Effector memory CD8-positive, alpha-beta T cell (primary cell): ENCODE measurements at places on chromosomes 2 and 18.

GRCh38 chr2:184312970-184313369, 285.4 kb upstream of the ZNF804A start:
- no peak for DNase-seq
- no peak overlapping the region for H3K4me3 ChIP-seq
- H3K36me3 ChIP-seq = no peaks in the 10 kb centered on the region
- H3K27me3 ChIP-seq = no peaks in the 10 kb centered on the region
- no peaks in the 10 kb centered on the region for H3K4me1 ChIP-seq

DNA sequence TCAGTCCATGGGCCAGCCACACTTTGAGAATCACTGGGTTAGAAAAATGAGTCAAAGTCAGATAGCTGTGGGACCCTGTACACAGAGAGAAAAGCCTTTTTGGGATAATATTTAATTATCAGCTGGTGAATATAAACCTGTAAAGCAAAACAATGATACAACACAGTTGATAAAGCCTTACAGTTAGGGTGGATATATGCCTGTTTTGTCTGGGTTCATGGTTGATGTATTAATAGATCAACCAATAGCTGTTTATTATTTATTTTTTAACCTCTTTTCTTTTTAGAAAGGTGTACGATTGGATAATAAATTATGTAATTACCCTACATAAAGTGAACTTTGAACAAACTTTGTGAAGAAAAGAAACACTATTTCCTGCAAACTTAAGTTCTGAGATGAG, 145.6 kb downstream of the TDRD15 start:
- H3K36me3 ChIP-seq = no peaks in the 10 kb centered on the region
- H3K27ac ChIP-seq = no peak overlapping the region
- no peaks in the 10 kb centered on the region for H3K4me1 ChIP-seq
- no peaks in the 10 kb centered on the region for H3K27me3 ChIP-seq
- H3K4me3 ChIP-seq = no peak overlapping the region

GRCh38 chr2:53424902-53425301, 342.7 kb upstream of the CHAC2 start:
- H3K4me1 ChIP-seq = peaks cover 9% of the 10 kb centered on the region
- DNase-seq = no peak
- H3K36me3 ChIP-seq = no peaks in the 10 kb centered on the region
- no peak overlapping the region for H3K27ac ChIP-seq
- H3K4me3 ChIP-seq = no peak overlapping the region

DNA sequence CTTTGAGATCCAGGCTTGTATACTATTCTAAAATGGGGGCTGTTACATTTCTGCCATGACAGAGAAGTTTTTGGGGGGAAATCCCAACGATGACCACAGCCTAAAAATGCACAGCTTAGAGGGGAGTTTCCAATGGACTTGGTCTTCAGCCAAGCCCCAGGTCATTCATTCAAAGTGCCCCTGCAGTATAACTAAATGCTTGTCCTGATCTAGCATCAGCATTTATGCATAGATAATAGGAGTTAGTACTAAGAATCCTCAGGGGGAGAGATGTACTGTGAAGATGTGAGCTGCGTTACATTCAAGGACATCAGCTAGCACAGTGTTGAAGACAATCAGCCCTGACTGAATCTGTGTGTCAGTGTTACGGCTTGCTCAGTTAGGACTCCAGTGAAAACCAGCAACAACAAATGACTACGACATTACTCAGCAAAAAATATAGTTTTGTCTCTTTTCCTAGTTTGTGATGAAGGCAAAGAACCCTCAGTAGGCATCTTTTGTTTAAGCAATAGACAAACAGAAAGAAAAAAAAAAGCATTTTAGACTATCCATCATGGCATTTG, 160.9 kb downstream of the ZEB2 start:
- H3K36me3 ChIP-seq = no peaks in the 10 kb centered on the region
- no peak overlapping the region for H3K27ac ChIP-seq
- H3K4me3 ChIP-seq = no peak overlapping the region
- H3K4me1 ChIP-seq = no peaks in the 10 kb centered on the region

DNA sequence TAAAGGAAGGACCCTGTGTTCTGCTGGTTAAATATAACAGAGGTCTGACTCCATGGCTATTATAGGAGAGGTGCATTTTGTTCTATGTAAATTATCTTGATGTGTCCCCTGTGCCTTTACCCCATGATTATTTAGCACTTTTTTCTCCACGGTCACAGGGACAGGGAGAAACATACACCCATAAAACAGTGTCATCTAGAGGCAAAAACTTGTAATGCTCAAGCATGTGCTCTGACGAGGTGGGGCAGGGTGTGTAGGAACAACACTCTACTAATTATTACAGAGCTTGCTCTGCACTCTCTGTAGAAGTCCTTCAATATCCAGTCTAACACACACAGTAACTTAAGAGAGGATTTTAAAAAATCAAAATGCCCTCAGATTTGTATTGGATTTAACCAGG, 187.9 kb downstream of the NEDD4L start:
- no peak overlapping the region for H3K4me3 ChIP-seq
- no peaks in the 10 kb centered on the region for H3K36me3 ChIP-seq
- no peaks in the 10 kb centered on the region for H3K4me1 ChIP-seq
- no peak for DNase-seq

GRCh38 chr18:75483662-75484061, 56.2 kb upstream of the SMIM21 start:
- peaks cover 44% of the 10 kb centered on the region for H3K27me3 ChIP-seq
- DNase-seq = no peak
- no peak overlapping the region for H3K4me3 ChIP-seq
- H3K27ac ChIP-seq = no peak overlapping the region

GRCh38 chr2:165698444-165698884, 95.6 kb downstream of the GALNT3 start:
- no peaks in the 10 kb centered on the region for H3K36me3 ChIP-seq
- peaks cover 35% of the 10 kb centered on the region for H3K27me3 ChIP-seq
- no peaks in the 10 kb centered on the region for H3K4me1 ChIP-seq
- no peak overlapping the region for H3K4me3 ChIP-seq

DNA sequence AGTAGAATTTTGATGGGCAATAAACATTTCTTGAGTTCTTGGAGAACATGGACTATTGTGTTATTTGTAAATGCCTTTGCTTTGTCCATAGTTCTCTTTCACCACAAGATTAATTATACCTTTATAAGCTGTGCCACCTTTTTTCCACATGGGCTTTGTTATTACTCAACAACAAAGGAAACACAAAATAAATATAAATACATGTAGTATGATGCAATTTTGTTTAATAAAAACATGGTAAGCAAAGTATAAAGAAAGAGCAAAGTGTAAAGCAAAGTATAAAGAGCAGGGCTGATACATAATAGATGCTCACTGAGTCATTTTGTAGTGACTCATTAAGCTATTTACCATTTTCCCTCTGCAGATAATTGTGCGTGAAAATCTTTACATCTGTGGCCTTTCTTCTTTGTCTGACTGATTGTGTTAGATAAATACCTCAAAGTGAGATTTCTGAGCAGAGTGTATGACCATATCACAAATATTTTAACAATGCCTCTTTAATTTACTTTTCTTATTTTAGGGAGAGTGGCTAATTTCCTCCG, 80.9 kb downstream of the CERS6 start:
- H3K4me3 ChIP-seq = no peak overlapping the region
- H3K27me3 ChIP-seq = no peaks in the 10 kb centered on the region
- peaks cover 7% of the 10 kb centered on the region for H3K4me1 ChIP-seq
- DNase-seq = no peak

GRCh38 chr2:237618449-237618848, 8.9 kb upstream of the LRRFIP1 start:
- peaks cover 4% of the 10 kb centered on the region for H3K36me3 ChIP-seq
- no peak overlapping the region for H3K4me3 ChIP-seq
- H3K27ac ChIP-seq = no peak overlapping the region
- H3K4me1 ChIP-seq = no peaks in the 10 kb centered on the region

DNA sequence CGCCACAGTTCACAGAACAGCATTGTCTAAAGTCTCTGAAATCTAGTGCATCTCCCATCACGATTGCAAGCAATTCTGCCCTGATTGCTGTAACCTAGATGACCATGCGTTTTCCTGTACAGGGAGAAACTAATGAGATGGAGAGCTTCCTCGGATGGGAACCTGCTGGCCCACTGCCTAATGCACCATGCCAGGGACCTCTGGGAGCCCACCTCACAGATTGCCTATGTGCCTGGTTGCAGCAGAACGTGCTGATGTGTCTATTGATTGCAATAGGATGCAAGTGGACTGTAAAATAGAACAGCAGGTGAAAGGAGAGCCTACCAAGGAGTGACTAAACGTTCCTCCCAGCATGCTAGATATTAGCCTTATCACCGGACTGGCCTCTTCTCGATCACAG, 141.0 kb upstream of the RAB12 start:
- no peak overlapping the region for H3K27ac ChIP-seq
- no peak overlapping the region for H3K4me3 ChIP-seq
- H3K36me3 ChIP-seq = no peaks in the 10 kb centered on the region
- DNase-seq = no peak
- no peaks in the 10 kb centered on the region for H3K4me1 ChIP-seq

GRCh38 chr2:121907928-121908327, 152.5 kb downstream of the TSN start:
- DNase-seq = no peak
- no peaks in the 10 kb centered on the region for H3K4me1 ChIP-seq
- no peak overlapping the region for H3K4me3 ChIP-seq
- no peaks in the 10 kb centered on the region for H3K36me3 ChIP-seq
- peaks cover 7% of the 10 kb centered on the region for H3K27me3 ChIP-seq
- no peak overlapping the region for H3K27ac ChIP-seq

- peak; percentile 26 for DNase-seq
- no peaks in the 10 kb centered on the region for H3K27me3 ChIP-seq
- peak overlapping the region; percentile 72 for H3K4me3 ChIP-seq
These were observed 24.5 kb upstream of the PEX13 start for GRCh38 chr2:60992985-60993392.

- H3K4me1 ChIP-seq = no peaks in the 10 kb centered on the region
- no peak overlapping the region for H3K4me3 ChIP-seq
- H3K27me3 ChIP-seq = peaks cover 58% of the 10 kb centered on the region
- DNase-seq = no peak
- no peak overlapping the region for H3K27ac ChIP-seq
These were observed 57.6 kb downstream of the DPYSL5 start for GRCh38 chr2:26905341-26906198.

GRCh38 chr2:63052411-63053080, 1.9 kb downstream of the OTX1 start:
- H3K4me1 ChIP-seq = peaks cover 57% of the 10 kb centered on the region
- H3K27ac ChIP-seq = no peak overlapping the region
- peaks cover 97% of the 10 kb centered on the region for H3K27me3 ChIP-seq
- H3K4me3 ChIP-seq = peak overlapping the region; percentile 71
- peaks cover 7% of the 10 kb centered on the region for H3K36me3 ChIP-seq

GRCh38 chr2:238722883-238723282, 125.0 kb upstream of the TWIST2 start:
- H3K4me1 ChIP-seq = no peaks in the 10 kb centered on the region
- DNase-seq = no peak
- H3K36me3 ChIP-seq = peaks cover 3% of the 10 kb centered on the region
- H3K27me3 ChIP-seq = peaks cover 27% of the 10 kb centered on the region
- no peak overlapping the region for H3K27ac ChIP-seq

DNA sequence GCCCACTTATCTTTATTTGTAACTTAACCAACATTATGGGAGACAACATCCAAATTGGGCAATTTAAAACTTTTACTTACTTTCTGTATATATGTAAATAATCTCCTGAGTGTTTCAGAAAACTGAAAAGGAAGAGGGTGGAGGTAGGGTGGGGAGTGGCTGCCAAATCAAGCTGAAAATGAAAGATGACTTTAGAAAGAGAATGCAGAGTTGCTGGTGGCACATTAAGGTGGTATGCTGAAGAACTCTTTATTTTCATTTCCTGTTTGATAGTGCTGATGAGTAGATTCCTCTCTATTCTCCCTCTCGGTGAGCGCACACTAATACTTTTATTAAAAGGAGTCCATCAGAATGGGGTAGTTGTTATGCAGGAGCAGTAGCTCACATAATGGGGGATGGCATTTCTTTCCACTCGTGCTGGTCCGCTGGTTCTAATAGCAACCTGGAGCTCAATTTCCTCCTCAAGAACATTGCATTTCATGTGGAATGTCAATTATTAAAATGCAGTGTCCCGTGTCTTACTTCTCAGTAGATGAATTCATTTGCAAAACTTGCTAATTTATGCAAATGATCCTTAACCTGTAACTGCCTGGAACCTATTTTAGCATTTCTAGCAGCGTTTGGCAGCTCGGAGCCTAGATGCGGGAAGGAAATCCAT, 466.9 kb upstream of the HNRNPA3 start:
- H3K36me3 ChIP-seq = no peaks in the 10 kb centered on the region
- H3K27me3 ChIP-seq = peaks cover 19% of the 10 kb centered on the region
- no peak for DNase-seq
- no peak overlapping the region for H3K27ac ChIP-seq
- no peak overlapping the region for H3K4me3 ChIP-seq

GRCh38 chr2:72994991-72995380, 76.5 kb downstream of the SFXN5 start:
- H3K27ac ChIP-seq = no peak overlapping the region
- no peaks in the 10 kb centered on the region for H3K4me1 ChIP-seq
- H3K4me3 ChIP-seq = no peak overlapping the region
- H3K36me3 ChIP-seq = peaks cover 3% of the 10 kb centered on the region

DNA sequence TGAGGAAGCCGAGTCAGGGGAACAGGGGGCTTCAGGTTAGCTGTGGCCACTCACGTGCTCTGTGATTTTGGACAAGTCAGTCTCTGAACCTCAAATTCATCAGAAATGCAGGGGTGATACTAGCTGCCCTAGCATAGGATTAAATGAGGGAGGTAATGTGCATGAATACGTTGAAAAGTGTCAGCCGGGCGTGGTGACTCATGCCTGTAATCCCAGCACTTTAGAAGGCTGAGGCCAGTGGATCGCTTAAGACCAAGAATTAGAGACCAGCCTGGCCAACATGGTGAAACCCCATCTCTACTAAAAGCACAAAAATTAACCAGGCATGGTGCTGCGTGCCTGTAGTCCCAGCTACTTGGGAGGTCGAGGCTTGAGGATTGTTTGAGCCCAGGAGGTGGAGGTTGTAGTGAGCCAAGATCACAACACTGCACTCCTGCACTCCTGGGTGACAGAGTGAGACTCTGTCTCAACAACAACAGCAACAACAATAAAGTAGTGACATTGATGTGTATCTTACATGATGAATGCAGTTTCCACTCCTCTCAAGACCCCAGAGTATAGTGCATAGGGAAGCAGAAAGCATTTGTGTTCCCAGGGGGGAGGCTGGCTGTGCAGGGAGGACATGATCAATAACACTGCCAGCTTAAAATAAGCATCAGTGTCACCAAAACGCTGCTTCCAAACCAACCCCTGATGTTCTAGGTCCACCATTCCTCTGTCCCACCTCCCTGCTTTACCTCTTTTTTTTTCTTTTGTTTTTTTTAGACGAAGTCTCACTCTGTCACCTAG, 68.8 kb downstream of the HNRNPLL start:
- peaks cover 32% of the 10 kb centered on the region for H3K27me3 ChIP-seq
- H3K4me1 ChIP-seq = peaks cover 6% of the 10 kb centered on the region
- H3K27ac ChIP-seq = no peak overlapping the region
- H3K4me3 ChIP-seq = no peak overlapping the region
- no peak for DNase-seq
- H3K36me3 ChIP-seq = no peaks in the 10 kb centered on the region
